HCEC 1CT (cell line): ENCODE measurements at places on chromosomes 3 and 15.

- DNase-seq = no peak
Observed at GRCh38 chr15:52082197-52083036, 30.2 kb downstream of the BCL2L10 start.

GRCh38 chr3:2898591-2899353 lies 211.4 kb downstream of the IL5RA start:
- DNase-seq = no peak

GRCh38 chr15:48396020-48396419 lies 64.8 kb downstream of the DUT start:
- no peak for DNase-seq

DNA sequence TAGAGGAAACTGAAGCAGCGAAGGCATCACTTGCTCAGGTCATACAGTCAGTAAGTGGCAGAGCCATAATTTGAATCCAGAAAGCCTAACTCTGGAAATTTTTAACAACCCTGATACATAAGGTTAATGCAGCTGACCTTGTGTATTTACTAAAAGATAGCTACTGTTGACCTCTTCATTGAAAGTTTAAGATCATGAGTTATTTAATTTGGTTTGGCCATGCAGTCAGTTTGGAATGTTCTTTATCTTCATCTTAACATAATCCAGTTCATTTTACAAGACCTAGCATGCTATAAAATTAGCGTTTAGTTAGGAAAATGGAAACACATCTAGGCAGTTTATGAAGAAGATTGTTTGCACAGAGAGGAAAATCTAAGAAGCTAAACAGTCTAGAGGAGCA lies 240.9 kb downstream of the RBMS3 start:
- no peak for DNase-seq

- peak; percentile 58 for DNase-seq
Observed at GRCh38 chr3:142237891-142238290, 12.5 kb upstream of the GK5 start.

DNA sequence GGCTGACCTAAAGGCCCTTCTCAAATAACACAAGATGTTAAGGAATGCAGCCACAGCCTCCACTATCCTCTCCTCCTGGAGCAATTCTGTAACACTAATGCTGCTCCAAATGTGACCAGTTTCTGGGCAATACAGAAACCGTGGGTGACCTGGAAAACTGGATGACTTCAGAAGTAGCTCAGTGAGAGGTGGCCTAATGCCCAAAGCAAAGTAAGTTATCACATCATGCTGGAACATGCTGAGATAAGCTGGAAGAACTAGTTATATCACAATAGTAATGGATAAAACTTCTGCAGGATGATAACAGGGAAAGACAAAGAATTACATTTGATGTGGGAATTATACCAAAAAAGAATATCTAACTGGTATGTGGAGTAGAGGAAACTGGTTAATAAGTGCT lies 72.0 kb downstream of the DHX30 start:
- DNase-seq = no peak

- DNase-seq = no peak
Observed at GRCh38 chr3:159149131-159149530, 347.3 kb downstream of the MFSD1 start.

GRCh38 chr15:69422336-69422895 lies 8.3 kb downstream of the KIF23 start:
- no peak for DNase-seq
